ENCODE measurements at places on chromosomes 3 and 15.

DNA sequence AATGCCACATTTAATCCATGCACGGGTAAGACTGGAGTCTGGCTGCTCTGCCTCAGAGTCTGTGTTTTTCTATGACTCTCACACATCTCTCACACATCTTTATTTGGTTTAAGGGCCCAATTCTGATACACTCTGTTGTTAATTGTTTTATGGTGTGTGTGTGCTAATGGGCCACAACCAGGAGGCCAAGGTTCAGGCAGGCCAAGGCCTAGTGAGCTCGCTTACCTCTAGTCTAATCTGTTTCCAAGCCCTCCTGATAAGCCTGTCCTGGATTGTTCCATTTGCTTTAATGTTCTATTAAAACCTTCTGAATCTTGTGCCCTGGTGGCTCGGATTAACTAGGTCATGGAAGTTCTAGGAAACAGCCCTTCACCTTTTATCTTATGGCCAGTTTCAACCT, 445.4 kb upstream of the DPH6 start:
- no peak for DNase-seq

DNA sequence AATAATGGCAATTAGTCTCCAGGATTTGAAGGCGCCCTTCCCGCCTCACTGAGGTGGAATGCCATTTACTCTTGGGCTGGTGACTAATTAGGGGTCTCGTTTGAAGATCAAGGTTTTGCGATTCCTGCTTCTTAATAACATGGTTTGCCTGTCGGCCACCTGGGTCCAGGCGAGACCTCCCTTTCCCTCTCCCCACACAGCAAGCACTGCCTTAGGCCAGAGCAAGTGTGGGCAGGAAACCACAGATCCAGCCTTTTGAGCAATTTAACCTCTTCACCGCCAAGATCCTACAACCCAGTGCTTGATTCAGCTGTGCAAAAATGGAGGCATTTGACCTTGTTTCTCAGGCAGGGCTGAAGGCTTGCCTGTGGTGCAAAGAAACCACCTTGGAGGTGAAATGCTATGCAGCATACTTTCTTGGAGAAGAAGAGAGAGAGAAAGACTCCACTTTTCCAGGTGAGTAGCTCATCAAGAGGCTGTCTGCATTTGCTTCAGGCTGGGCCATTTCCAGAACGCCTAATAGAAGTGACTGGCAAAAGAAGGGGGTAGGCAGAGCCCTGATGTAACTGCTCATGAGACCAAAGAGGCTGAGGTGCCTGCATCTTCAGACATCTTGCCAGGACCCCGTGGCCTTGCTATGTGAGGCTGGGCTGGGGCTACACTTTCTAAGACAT, 34.1 kb upstream of the WNT5A start:
- DNase-seq = no peak

- DNase-seq = no peak
Observed at GRCh38 chr3:194030372-194030771, 105.6 kb upstream of the HES1 start.

- DNase-seq = no peak
Observed at GRCh38 chr3:61358364-61358763, 107.1 kb upstream of the FHIT start.

- DNase-seq = no peak
Observed at GRCh38 chr3:115194476-115194875, 47.4 kb upstream of the ZBTB20 start.

- no peak for DNase-seq
Observed at GRCh38 chr15:34258151-34258550, 33.3 kb downstream of the EMC4 start.

GRCh38 chr15:83062768-83063180, 4.3 kb downstream of the BTBD1 start:
- no peak for DNase-seq

DNA sequence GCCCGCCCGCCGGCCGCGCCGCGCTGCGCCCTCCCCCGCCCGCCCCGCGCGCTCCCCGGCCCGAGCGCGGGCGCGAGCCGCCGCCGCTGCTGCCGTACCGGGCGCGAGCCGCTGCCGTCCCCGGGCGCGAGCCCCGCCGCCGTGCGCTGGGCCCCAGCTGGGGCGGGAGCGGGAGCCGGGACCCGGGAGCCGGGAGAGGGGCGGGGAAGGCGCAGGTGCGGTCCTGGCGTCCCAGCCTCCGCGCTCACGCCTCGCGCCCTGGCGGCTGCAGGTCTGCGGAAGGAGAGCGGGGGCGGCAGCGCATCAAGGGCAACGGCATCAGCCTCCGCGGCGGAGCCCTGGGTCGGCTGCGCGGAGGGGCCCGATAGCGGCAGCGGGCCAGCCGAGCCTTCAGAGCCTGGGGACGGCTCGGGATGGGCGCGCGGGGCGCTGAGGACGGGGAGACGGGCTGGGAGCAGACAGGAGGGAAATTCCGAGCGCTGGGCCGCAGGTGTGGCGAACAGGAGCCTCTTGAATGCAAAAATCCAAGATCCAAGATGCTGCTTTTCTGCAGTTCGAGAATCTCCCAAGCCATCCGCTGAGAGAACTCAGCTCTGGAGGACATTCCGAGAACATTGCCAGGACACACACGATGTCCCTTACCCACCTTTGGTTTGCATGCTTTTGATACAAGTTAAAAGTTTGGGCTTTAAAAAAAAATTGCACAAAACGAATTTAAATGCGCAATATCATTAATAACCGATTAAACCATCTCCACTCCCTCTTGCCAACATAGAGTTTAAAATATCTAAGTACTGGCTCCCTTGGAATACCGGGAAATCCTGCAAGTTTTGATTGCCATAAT, 251.1 kb downstream of the TJP1 start:
- peak; percentile 67 for DNase-seq

DNA sequence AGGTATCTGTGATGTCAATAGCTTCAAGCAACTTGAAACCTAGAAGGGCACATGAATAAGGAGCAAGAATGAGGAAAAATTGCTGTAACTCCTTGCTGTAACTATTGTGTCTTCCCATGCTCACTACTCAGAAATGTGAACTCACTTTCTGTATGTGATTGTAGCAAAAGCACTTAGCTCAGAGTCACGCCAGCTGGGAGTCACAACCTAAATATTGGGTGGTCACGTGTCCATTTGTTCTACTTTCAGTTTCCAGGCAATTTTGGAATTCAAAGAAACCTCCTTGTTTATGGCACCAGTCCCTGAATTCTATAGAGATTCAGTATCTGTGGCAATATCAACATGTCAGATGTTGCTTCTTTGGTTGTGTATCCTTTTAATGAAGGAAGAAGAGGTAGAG, 241.6 kb upstream of the AZI2 start:
- no peak for DNase-seq

DNA sequence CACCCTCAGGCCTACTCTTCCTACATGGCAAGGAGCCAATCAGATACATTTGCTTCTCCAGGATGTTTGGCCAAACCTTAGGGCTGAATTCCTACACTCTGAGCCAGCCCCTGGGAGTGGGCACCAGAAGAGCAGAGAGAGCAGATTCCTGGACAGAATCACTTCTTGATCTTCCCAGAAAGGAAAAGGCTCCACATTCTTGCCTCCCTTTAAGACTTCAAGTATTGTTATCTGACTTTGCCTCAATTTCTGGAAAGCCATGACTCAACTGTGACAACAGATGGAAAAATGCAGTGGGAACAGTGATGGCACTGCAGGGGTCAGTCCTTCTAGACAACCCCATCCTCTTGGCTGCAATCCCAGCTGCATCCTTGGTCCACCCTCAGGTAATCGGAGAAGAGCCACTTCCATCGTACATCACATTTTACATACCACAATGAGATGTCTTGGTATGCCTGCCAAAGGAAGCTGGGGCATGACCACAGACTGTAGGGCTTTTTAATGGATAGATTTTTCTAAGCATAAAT, 21.0 kb downstream of the SLCO2A1 start:
- DNase-seq = no peak

- DNase-seq = no peak
Observed at GRCh38 chr15:51841406-51842040, 12.1 kb downstream of the TMOD3 start.

- no peak for DNase-seq
Observed at GRCh38 chr15:74504418-74504817, 36.6 kb upstream of the ARID3B start.
